ENCODE measurements at places on chromosomes 5 and 9.

DNA sequence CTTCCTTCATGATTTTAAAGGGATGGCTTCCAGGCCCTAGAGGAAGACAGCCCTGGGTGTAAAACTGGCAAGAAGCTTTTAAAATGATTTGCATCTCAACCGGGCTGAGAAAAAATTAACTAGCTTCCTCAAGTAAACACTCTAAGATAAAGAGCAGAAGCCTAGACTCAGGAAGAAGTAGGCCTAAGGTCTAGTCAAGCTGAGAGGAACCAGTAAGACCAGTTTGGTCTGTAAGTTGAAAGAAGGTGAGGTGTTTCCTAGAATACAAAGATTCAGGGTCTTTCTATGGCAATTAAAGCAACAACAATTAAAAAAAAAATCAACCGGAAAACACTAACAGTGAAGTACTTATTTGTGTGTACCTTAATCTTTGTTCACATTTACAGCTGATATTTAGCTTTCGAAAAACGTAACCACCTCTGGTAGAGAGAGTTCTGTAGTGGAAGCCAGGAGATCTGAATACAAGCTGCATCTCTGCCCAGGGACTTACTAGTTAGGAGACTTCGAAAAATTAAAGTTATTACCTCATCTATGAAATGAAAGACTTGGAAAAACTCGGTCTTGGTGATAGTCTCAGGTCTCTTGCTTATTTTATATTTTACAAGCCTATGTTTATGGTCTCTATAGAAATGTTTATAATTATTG lies 75.7 kb downstream of the TUSC1 start:
- DNase-seq = peak; percentile 3

GRCh38 chr5:127609011-127609410 lies 39.9 kb upstream of the CTXN3 start:
- no peak for DNase-seq

- no peak for DNase-seq
These were observed 350.5 kb upstream of the MEF2C start for GRCh38 chr5:89233462-89233861.

DNA sequence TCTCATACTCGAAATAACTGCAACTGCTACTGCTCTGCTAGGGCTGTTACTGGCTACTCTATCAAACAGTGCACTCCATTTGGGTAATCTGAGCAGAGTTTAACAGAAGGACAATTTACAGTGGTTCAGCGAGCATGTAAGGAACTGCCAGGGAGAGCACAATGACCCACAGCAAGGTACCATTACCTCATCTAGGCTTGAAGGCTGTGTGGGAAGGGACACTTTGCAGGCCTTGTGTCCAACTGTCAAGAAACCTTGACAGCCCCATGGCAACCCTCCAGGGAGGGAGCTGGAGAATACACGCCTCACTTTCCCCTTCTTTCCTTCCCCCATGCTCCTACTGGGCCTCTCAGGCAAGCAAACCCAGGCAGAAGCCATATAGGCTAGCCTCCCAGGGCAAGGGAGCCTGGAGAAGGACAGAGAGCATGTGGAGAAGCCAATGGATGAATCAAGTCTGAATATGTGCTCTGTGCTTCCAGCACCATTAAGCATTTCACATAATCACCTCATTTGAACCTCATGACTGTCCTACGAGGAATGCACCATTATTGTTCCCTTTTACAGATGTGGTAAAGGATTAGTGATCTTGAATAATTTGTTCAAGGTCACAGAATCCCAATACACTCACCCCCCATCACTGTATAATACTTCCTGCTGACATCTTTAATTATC lies 49.9 kb upstream of the JAK2 start:
- no peak for DNase-seq

DNA sequence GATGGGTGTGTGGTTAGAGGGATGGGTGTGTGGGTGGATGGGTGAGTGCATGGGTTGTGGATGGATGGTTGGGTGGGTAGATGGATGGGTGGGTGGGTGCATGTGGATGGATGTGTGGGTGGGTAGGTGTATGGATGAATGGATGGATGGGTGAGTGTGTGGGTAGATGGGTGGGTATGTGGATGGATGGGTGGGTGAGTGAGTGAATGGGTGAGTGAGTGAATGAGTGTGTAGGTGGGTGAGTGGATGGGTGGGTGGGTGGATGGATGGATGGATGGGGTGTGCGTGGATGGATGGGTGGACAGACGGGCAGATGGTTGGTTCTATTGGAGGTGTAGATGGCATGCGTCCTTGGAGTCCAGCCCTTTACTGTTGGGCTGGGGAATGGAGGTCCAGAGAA lies 17.2 kb downstream of the STKLD1 start:
- DNase-seq = no peak

DNA sequence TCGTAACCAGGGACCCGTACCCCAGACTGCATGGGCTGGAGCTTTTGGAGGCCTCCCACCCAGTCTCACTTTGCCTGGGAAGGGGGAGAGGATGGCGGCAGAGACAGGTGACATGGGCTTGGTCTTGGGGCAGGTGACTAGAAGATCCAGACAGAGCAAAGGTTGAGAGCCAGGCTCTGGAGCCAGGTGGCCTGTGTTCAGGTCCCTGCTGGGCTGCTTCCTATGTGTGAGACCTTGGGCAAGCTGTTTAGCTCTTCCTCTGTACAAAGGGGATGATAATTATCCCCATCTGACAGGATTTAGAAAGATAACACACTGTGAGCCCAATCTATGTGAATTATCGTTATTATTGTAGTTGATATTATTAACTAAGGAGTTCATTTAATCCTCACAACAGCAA lies 16.1 kb upstream of the NDST1 start:
- DNase-seq = no peak

DNA sequence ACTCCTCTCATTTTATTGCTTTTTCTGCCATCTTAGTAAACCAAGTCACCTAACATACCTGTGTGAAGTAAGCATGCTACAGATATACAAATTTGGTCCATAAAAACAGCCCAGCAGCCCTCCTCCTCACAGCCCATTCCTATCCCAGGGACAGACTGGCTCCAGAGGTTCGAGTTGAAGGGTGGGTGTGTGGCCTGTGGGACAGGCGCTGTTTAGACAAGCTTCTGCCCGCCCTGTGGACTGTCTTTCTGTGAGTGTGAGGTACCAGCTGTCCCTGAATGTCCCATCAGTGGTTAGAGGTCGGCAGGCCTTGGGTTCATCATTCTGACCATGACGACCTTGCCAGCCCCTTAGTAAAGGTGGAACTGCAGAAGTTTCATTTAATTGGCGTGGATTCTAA lies 82.0 kb downstream of the WNK2 start:
- DNase-seq = no peak

GRCh38 chr5:72280581-72281069 lies 39.4 kb downstream of the MRPS27 start:
- no peak for DNase-seq

Data from epithelial cell of prostate (primary cell).